Astrocyte of the spinal cord (primary cell): ENCODE measurements at places on chromosomes 3 and 15.

- no peak for DNase-seq
These were observed 8.4 kb downstream of the SLC28A1 start for GRCh38 chr15:84892786-84893307.

- no peak for DNase-seq
These were observed 374.5 kb downstream of the IL20RB start for GRCh38 chr3:137332297-137332696.

- DNase-seq = no peak
These were observed 351.0 kb downstream of the MCTP2 start for GRCh38 chr15:94582368-94582767.

DNA sequence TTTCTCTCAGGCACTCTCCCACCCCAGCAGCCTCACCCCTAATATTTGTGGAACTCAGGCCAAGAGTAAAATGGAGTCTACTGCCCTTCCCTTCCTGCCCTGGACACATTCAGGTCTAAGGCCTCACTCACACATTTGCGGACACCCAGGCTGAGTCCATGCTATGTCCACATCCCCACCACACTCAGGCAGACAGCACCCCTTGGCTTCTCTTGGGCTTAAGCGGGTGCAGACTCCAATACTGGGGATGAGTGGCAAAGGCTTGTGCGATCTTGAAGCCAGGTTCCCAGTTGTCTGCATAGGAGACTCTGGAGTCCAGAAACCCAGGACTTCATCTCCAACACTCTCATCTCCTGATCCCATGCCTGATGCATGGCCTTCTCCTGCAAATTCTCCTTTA, 17.5 kb upstream of the CFAP100 start:
- DNase-seq = no peak

- peak; percentile 69 for DNase-seq
These were observed 484.5 kb upstream of the NR2F2 start for GRCh38 chr15:95845862-95846515.

GRCh38 chr3:38121832-38122461, 15.0 kb downstream of the ACAA1 start:
- no peak for DNase-seq

DNA sequence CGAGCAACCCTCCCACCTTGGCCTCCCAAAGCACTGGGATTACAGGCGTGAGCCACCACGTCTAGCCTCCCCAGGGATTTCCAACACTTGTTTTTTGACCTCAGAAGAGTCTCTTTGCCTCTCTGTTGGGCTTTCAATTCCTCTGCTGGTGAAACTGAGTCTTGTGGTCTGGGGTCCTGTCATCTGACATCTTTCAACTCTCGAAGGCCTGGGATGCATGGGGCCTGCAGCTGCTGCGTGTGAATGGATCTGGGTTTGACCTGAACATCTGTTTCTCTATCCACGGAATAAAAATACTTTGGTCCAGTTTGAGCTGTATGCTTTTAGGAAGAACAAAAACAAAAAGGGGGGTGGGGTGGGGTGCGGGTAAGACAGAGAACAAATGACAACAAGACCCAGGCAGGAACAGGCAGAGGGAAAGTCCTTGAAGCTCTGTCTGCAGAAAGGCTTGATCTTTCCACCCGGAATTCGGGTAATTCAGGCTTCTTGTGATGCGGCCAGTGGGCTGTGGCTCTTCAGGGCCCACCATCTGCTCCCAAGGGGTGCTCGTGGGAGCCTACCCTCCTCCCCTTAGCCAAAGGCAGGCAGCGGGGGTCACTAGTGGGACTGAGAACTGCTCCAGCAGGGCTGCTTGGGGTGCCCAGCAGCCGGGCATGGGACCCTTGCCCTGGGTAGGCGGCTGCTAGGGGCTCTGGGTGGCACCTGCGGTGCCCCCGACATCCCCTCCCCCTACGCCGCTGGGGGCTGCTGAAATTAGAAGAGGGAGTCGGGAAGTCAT, 71.5 kb downstream of the SLC12A8 start:
- peak; percentile 44 for DNase-seq
